Tongue (tissue), 3 donors: ENCODE measurements at places on chromosomes 12 and 14. TPM values are rescaled to one million over a fixed set of nuclear protein-coding genes. Genes with fewer than 3 reads are reported as not detected.

RNASE1 gene
- total RNA-seq = 38.5 TPM

PRR13 gene
- 13.0 TPM for total RNA-seq

JPH4 gene
- total RNA-seq = 1.1 TPM

DHRS2 gene
- total RNA-seq = not detected

LYZ gene
- total RNA-seq = 32.8 TPM
